ENCODE measurements at places on chromosomes 16 and 17.

GRCh38 chr16:88439706-88440105, 13.4 kb upstream of the ZFPM1 start:
- DNase-seq, result no peak

DNA sequence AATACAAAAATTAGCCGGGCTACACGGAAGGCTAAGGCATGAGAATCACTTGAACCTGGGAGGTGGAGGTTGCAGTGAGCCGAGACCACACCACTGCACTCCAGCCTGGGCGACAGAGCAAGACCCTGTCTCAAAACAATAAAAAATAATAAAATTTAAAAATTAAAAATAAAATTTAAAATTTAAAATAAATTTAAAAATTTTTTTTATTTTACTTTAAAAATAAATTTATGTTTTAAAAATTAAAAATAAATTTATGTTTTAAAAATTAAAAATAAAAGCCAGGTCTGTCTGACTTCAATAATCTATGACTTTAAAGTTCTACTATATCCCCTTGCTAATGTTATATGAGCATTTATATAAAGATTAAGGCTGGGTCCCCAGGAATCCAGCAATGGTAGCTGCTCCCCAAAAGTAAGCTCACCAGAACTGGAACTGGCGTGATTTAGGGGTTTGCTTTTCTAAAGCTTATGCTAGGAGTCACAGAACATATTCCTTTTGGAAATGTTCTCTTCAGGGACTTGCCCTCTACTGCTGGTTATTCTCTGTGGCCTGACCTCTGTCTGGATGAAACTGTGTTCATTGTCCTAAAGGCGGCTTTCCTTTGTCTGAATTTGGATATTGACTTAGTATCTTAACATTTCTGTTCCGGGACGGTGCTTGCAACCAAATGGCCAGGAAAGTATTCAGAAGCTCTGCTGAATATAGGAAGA, 140.2 kb upstream of the NOL11 start:
- DNase-seq, result no peak

- DNase-seq, result no peak
Measured at GRCh38 chr16:85670840-85671239, 17.9 kb downstream of the GINS2 start.

DNA sequence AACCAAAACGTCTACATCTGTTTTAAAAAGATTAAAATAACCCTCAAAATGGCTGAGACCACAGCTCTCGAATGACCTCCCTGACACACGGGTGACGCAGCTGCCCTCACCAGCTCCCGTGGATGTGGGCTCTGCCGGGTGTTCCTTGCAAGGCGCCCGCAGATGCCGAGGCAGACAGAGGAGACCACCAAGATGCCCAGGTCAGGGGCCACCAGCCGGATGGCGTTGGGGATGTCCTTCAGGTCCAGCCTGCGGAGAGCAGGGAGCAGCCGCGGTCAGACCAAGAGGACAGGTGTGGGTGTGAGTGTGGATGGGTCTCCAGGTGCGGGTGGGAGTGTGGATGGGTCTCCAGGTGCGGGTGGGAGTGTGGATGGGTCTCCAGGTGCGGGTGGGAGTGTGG, 35.1 kb downstream of the CTU2 start:
- DNase-seq, result no peak

DNA sequence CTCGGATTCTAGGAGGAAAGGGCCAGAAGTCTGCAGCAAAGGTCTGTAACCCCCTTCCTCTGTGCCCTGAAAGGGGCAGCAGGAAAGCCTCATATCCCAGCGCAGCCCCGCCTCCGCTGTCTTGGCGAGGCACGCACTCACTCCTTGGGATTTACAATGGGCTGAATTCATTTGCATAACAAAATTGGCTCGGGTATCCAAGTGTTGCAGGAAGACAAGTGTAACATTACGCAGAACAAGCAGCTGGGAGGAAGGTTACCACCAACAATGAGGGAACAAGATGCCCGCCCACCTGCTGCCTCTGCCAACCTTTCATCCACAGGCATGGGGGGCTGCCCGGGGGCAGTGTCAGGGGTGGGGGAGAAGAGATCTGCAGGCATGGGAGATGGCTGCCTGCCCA, 130.4 kb downstream of the MRM1 start:
- DNase-seq, result no peak

- no peak for DNase-seq
Measured at GRCh38 chr17:79932451-79933306, 93.4 kb upstream of the CBX4 start.

DNA sequence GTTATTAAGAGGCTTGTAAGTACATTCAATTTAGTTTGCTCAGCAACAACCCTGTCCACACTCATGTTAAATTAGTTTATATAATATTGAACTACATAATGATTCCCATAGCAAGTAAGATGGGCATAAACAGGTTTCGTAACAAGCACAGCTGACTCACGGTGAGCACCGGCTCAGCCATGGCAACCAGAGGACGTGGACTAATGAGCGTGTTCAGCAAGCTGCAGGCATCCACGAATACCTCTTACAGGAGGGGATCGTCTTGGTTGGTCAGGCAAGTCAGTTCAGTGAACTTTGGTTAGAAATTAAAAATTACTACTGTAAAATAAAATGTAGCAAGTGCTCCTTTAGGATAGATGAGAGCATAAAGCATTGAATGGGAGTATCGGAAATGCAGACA, 58.4 kb downstream of the ELAC2 start:
- no peak for DNase-seq

- no peak for DNase-seq
Measured at GRCh38 chr17:47997586-47997985, 26.7 kb downstream of the CDK5RAP3 start.

- DNase-seq, result peak; percentile 88
Measured at GRCh38 chr17:66906321-66907278, 57.9 kb upstream of the CACNG4 start.

- DNase-seq, result no peak
Measured at GRCh38 chr17:29847527-29848400, 82.3 kb downstream of the SSH2 start.
